GM03348 (cell line): ENCODE measurements at places on chromosomes 3 and 15.

DNA sequence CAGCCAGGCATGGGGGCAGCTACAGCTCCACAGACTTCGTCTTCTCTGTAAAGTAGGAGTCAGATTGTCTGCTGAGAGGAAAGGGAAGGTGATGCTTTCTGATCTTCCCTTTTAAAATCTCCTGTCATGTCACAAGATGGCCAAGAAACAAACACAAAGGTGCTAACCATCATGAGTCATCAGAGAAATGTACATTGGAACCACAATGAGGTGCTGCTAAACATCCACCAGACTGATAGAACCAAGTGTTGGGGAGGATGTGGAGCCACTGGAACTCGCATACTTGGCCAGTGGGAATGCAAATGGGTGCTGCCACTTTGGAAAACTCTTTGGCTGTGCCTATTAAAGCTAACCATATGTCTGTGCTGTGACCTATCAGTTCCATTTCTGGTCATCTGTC lies 268.8 kb downstream of the SLCO3A1 start:
- no peak for DNase-seq

DNA sequence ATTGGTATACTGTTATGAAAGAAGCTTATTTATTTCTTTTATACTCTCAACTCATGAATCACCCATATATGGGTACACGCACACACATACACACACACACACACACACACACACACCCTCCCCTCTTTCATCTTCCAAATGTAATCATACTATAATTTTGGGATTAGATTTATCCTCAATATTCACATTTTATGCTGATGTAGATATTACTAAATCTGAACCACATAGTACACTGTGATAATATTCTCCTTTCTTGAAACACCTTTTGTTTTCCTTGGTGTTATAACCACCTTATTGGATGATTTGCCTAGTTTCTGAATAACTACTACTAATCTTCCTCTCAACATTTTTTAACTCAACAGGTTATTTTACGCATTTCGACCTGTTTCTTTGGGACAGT lies 8.1 kb upstream of the GHSR start:
- DNase-seq: no peak

DNA sequence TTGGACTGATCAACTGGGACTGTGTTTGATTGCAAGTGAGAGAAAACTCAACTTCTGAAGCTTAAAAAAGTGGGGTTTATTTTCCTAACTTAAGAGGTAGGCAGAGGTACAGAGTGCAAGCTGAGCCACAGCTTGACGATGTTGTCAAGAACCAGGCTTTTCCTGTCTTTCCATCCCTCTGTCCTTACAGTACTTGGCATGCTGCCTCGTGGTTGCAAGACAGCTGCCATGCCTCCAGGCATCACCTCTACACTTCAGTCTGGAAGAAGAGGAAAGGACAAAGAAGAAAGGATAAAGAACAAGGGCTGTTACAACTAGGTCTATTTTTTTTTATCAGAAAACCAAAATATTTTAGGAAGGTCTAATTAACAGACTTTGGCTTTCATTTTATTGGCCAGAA lies 51.8 kb upstream of the GALNT15 start:
- no peak for DNase-seq

GRCh38 chr3:143840636-143841035 lies 7.6 kb downstream of the SLC9A9 start:
- DNase-seq: no peak

GRCh38 chr3:138747225-138747624 lies 87.5 kb downstream of the PIK3CB start:
- DNase-seq: no peak

- DNase-seq: no peak
These were observed 322.0 kb downstream of the MFSD1 start for GRCh38 chr3:159123877-159124276.

- no peak for DNase-seq
These were observed 2.3 kb upstream of the SYNM start for GRCh38 chr15:99102332-99103235.

DNA sequence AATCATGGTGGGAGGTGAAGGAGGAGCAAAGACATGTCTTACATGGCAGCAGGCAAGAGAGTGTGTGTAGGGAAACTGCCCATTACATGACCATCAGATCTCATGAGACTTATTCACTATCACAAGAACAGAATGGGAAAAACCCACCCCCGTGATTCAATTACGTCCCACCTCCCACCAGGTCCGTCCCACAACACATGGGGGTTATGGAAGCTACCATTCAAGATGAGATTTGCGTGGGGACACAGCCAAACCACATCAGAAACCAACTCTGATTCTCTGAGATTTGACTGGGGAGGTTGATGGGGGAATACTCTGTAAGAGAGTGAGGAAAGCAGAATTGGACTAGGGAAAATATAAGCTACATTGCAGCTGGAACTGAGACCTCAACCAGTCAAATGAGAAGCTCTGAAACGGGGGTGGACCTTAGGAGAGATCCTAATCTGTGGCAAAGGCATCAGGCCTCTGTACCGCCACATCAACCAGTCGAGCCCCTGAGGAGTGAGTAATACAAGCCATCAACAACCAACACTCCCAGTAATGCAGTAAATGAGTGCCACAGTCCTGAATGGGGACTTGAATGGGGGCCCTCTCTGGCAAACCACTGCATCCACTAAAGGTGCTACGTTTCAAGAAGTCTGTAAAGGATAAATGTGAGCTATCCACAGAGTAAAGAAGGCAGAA lies 207.9 kb upstream of the GADL1 start:
- no peak for DNase-seq

DNA sequence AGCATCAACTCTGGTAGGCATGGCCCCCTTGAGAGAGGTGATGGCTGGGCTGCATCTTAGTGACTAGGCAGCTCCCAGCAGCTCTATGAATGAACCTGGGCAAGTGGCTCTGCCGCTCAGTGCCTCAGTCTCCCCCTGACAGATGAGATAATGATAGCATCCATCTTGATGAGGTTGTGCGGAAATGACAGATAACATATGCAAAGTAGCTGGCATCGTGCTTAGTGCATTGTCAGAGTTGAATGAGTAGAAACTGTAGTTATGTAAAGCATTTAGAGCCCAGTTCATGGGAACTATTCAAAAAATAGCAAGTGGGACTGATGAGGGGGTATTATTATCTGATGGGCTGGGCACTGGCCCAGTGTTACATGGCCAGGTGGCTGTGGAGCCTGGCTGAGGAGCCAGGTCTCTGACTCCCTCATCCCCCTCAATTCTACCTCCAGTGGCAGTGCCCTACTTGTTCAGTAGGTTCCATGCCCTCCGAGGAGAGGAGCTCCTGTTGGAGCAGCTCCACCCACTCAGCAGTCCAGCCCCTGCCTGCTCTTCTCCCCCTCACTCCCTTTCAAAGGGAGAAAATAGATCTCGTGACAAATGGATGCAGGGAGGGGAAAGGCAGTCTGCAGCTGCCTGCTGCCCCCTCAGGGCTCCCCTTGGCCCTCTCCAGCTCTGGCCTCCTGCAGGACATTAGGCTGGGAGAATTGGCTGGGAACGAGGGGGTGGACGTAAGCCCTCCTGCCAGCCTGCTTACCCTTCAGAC lies 6.6 kb downstream of the PRKCD start:
- no peak for DNase-seq

DNA sequence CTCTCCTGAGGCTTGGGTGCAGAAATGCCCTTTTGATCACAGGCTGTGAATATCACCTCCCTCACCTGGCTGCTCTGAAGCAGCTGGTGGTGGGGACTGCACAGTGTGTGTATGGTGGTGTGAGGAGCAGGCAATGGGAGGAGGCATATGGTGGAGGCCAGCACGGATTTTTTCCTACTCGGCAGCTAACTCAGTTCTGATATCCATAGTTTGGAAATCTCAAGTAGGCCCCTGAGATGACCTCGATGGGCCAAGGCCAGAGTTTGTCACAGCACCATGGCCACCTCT lies 21.3 kb upstream of the CXCR6 start:
- no peak for DNase-seq

GRCh38 chr3:8899876-8900460 lies 63.3 kb downstream of the RAD18 start:
- peak; percentile 16 for DNase-seq
